ENCODE measurements at places on chromosomes 16 and 17. TPM values are rescaled to one million over a fixed set of nuclear protein-coding genes. Genes with fewer than 3 reads are reported as not detected.

KRTAP2-3 gene
- not detected for total RNA-seq

KCTD11 gene
- total RNA-seq = 9.1 TPM

DNA sequence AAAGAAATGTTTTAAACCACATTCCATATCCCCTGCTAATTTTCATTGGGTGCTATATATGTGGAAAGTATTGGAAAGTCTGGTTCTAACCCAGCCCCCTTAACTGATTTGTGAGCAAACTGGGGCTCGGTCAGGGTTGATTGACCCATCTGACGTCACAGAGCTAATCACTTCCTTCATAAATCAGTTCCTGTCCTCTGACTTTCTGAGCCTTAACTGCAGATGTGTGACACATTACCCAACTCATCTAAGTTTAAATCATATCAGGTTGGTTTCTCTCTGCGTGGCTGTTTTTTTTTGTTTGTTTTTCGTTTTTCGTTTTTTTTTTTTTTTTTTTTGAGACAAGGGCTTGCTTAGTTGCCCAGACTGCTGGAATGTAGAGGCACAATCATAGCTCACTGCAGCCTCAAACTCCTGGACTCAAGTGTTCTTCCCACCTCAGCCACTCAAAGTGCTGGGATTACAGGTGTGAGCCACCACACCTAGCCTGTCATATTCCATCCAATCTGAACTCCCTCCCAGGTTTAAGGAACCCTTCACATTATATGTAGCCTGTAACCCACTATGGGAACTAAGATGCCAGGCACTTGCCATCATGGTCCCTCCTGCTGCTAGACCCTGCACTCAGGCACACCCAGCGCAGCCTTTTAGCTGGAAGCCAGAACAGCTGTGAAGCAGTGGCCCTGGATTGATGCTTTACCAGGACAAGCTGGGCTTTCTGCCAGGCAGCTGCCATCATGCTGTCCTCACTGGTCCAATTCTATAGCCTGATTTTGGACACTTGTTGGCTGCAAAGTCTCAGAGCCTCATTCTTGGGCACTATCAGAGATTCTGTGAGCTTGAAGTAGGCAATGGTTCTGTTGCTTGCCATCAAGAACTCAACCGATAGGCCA lies 6.9 kb upstream of the BPTF start:
- DNase-seq = no peak

- DNase-seq = no peak
These were observed 5.8 kb upstream of the OGFOD3 start for GRCh38 chr17:82424001-82424862.

DNA sequence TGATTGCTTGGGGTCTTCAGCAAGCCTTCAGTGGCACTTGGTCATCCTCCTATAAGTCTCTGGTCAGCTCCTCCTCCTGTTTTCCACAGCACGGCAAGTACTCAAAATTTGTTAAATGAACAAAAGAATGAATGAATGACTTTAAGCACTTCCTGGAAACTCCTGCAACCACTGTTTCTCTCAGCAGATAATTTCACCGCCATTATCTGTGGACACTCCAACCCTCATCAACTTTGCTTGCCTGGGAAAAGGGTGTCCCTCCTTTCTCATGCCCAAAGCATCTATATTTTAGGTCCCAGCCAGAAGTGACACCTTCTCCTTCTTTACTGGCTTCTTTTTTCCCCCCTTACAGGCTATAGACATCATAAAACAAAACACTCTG lies 4.4 kb downstream of the PROCA1 start:
- no peak for DNase-seq

- DNase-seq = no peak
These were observed 105.3 kb upstream of the FAM20A start for GRCh38 chr17:68706356-68706920.

DNA sequence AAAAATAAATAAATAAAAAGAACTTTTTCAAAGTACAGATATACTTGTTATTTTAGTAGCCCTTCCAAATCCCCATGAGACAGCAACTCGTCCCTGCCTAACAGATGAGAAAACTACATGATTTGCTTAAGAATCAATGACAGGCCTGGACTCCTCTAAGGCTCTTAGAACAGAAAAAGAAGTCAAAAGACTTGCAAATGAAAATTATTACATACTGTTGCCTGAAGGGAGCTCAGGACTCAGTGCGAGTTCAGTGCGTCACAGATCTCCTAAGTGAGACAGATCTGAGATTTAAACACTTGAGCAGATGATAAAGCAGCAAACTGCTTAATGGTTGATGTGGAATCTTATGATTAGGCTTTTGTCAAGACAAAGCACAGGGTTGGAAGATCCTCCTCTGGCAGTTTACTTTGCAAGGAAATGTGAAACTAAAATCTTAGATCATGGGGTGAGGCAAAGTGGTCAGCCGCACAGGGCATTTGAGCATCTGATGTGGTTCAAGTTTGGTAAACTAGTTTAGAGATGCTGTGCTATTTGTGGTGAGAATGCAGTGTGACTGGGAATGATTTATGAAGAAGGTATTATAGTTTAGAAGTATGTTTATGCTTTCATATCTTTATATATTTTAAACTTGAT lies 138.1 kb downstream of the TRIM37 start:
- no peak for DNase-seq

GRCh38 chr16:57572978-57573728 lies 30.7 kb downstream of the ADGRG5 start:
- peak; percentile 34 for DNase-seq

DNA sequence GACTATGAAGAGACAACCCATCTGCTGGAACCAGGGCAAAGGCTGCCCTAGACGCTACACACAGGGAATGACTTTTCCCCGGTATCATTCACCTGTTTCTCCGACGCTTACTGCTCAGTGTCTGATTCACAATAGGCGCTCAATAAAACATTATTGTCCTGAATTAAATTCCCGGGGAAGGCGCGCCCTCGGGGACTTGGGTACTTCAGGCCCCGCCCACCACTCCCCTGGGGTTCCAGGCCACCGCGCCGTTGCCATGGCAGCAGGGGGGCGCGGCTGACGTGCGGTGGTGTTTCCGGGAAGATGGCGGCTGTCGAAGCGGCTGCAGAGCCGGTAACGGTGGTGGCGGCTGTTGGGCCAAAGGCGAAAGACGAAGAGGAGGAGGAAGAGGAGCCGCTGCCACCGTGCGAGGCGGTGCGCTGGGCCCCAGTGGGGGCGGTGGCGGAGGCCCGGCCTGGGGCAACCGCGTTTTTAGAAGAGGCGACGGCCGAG lies at the start of gene RUNDC1:
Gene RUNDC1, plus strand, starts transcription at position 292 of the 492 bp plus-strand sequence. Its CDS starts 12 bp downstream, at position 304.
- DNase-seq = peak; percentile 96
